Stimulated activated CD8-positive, alpha-beta memory T cell treated with anti-CD3 and anti-CD28 coated beads, Interleukin-4, amount 100 ng/mL, for 48 hours (primary cell): ENCODE measurements at places on chromosomes 6 and 20.
A peak's percentile ranks its signal among the peaks of the same experiment; 100 is the strongest.

- DNase-seq = peak; percentile 78
Measured at GRCh38 chr6:28884423-28885131, 39.2 kb downstream of the TRIM27 start.

- DNase-seq = no peak
Measured at GRCh38 chr6:20399518-20399917, 2.2 kb upstream of the E2F3 start.

DNA sequence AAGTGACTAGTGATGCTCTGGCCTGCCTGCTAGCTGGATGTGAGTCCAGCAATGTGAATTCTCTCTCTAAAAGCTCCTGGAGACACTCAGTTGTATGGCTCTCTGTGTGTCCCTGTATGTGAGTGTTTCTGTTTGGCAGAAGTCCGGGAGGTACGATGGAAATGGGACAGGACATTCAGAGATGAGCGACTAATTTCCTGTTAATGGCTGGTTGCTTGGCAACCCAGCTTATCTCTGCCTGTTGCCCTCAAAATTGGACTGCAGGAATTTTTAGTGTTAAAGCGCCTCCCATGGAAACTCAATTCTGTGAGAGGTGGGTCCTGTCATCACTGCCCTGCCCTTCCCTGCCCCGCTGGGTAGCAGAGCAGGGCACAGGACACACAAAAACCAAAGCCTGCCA is 136.8 kb upstream of the LRFN2 start:
- DNase-seq = no peak

GRCh38 chr20:16040742-16041141 is 532.5 kb downstream of the KIF16B start:
- DNase-seq = no peak

DNA sequence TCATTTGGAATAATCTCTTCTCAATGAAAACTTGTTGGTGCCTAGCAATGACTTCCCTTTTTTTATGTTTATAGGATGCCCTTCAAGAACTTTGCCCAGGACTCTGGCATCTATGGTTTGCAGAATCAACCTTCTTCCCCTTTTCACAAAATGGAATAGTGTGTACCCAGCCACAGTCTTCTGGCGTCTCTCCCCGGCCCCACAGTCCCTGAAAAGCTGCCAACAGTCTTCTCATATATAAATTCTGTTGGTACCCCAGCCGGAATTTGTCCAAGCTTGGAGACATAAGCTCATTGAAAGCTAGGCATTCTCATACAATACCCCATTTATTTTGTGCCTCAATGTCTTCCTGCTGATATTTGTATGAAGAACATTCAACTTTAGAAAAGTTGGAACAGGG is 26.4 kb upstream of the MCM3 start:
- no peak for DNase-seq
